Common myeloid progenitor, CD34-positive (primary cell): ENCODE measurements at places on chromosomes 12 and 14.

DNA sequence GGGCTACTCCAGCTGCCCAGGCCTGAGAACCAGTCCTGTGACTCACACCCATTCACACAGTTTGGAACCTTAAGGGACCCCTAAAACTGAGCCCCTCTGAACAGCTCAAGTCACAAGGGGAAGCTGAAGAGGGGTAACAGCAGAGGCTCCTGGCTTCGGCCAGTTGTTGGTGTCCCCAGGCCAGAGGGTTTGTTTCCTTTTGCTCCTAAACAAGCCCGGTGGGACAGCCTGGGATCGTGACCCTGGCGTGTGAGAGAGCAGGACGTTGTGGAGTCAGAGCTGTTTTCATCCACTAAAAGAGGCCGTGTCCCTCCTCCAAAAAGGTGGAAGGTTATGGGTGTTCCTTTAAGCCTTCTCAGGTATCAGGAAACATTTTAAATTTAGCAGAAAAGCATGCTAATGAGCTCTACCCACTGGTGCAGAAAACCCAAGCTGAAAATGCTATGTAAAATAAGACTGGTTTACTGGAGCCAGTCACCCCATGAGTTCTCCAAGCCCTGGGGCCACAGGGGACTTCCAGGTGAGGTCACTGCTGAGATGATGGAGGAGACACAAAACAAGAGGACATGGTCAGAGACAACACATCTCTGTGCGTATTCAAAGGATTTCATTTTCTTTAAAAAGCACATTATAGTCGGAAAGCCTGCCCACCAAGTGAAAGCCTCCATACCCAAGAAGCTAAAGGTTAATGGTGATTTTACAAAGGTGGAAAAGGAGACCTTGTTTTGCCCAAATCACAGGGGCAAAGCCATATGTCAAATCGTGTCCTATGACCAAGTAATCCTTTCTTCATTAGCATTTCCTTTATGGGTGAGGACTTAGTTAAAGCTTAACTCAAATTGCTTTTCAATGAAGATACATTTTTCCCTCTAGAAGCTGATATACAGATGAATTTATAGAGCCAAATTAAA, 14.1 kb downstream of the PRKAB1 start:
- no peak for DNase-seq

- no peak for DNase-seq
These were observed 60.8 kb downstream of the NDUFA12 start for GRCh38 chr12:94942663-94943062.

DNA sequence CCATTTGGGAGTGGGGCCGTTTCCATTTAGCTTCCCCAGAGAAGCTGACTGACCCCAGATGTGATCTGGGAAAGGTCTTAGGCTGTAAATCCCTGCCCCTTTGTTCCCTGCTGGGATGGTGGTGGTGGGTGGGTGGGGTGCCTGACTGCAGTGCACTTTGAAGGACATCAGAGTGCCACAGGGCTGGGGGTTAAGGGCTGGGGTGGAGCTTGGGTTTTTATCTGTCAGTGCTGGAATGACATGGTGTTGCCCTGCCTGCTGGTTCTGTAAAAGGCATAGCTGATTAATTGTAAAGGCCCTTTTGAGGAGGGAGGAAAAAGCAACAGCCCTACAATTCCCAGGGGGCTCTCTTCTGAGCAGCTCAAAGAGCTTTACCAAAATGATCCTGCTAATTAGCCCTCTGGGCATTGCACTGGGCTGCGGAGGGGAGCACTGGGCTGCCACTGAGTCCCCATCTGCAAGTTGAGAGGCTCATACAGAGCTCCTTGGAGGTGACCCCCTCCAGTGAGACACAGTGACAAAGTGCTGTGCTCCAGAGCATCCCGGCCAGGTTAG, 21.1 kb downstream of the PLEKHG3 start:
- DNase-seq = no peak

DNA sequence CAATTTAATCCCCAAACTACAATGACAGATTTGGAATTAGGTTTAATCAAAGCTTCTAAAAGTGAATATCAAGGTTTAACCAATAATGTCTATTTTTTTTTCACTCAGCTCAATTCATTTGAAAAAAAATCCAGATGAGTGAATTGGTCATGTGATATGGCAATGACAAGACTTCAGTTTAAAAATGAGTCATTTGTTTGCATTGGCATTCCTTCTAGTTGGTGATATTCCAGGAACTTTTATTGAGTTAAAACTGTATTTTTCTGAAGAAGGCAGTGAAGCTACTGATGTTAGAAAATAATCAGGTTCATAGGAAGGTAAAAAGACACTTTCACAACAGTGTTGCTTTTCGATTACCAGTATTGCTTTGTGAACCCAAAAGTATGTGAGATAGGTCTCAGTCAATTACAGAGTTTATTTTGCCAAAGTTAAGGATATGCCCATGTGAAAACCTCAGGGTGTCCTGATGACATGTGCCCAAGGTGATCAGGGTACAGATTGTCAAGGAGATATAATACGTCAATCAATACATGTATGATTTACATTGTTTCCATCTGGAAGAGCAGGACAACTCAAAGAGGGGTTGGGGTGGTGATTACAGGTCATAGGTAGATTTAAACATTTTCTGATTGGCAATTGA, 1214.9 kb downstream of the GALC start:
- no peak for DNase-seq

DNA sequence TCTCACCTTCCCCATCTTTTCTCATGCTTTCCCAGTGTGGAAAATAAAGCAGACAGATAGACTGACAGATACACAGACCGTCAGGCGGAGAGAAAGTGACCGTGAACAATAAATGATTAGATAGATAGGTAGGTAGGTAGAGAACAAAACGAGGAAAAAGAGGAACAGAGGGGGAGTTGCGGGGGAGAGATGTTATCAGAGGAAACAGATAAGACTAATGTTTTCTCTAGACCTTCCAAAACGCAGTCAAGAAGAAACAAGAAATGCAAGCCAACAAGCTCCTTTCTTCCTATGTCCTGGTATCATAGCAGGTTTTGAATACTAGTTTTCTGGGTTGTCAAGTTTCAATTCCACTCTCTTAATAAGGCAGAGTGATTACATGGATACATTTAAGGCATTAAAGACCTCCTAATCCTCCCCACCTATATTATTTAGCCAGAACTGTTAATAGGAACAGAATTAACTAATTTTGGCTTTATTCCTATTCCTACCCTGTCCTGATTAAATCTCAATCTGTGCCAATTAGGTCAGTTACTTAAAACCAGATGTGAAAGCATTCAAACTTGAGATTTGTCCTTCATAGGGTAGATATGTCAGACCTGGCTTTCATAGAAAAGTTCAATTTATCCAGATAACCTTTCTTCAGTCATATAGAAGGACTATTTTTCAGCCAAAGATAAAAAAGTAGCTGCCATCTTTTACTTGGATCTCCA, 89.0 kb upstream of the PTPRR start:
- peak; percentile 35 for DNase-seq

DNA sequence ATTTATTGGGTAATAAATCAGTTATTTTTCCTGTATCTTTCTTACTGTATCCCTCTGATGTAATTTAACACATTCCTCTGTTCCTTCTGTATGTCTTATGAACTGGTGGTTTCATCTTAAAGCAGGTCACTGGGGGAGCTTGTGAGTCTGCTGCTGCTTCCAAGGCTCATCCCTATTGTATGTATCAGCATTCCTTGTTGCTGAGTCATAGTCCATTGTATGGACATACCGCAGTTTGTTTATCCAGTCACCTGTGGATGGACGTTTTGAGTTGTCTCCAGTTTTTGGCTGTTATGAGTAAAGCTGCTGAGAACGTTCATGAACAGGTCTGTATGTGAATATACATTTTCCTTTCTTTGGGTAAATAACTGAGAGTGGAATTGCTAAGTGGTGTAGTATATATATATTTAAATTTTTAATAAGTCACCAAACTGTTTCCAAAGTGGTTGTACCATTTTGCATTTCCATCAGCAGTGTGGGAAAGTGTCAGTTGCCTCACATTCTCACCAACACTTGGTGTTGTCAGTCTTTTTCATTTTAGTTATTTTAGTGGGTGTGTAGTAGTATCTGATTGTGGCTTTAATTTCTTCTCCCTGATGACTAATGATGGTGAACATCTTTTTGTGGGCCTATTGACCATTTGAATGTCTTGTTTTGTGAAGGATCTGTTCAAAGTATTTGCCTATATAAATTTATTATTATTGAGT, 82.7 kb downstream of the BEGAIN start:
- DNase-seq = no peak

DNA sequence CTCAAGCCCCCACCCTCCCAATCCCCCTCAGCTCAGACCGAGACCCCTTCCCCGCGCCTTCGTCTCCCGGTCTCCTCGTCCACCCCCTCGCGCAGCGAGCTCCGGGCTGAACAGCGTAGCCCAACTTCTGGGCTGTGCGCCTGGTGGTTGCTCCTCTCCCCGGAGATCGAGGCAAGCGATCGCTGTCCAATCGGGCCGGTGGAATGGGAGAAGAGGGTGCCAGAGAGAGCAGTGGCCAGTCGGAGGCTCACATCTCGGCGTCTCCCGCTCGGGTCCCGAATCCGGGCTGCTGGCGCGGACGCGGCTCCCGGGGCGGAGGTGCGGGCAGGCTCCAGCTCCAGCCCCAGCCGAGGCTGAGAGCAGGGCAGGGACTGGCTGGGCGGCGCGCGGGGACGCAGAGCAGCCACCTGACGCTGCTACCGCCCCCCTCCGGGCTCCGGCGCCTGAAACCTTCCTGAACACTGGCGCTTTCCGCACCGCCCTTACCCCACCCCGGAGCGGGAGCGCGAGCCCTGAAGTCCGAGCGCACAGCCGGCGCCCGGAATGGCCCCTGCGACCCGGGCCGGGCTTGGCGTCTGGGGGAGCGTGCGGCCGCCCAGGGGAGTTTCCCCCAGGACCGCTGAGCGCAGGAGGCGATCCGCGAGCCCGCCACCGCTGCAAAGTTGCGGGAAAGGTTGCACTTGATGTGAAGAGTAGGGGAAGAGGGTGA, 508 bp upstream of the KCNH5 start:
- DNase-seq = peak; percentile 15

DNA sequence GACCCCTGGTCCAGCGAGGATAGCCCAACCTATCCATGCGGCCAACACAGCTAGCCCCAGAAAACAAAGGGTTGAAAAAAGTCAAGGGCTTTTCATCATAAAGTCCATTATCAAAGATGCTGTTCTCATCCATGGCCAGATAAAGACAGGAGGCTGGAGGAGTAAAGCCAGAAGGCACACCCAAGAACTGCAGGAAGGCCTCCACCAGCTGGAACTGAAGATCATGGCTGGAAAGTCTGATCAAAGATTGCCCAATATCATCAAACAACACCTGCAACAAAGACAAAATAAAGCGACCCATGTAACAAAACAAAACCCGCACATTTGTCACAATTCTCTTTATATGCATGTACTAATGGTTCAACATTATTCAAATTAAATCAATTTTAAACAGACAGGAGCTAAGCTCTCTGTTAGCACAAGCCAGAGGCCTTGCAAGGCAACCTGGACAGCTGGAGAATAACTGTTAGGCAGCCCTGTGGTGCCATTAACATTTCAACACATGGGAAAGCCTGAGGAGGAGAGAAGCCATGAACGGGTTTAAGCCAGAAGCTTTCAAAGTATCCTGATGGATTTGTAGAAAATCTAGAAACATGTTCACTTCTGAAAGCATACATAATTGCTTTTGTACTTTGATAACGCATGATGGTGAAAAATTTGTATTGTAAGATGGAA, 34.1 kb downstream of the PSMC1 start:
- no peak for DNase-seq

DNA sequence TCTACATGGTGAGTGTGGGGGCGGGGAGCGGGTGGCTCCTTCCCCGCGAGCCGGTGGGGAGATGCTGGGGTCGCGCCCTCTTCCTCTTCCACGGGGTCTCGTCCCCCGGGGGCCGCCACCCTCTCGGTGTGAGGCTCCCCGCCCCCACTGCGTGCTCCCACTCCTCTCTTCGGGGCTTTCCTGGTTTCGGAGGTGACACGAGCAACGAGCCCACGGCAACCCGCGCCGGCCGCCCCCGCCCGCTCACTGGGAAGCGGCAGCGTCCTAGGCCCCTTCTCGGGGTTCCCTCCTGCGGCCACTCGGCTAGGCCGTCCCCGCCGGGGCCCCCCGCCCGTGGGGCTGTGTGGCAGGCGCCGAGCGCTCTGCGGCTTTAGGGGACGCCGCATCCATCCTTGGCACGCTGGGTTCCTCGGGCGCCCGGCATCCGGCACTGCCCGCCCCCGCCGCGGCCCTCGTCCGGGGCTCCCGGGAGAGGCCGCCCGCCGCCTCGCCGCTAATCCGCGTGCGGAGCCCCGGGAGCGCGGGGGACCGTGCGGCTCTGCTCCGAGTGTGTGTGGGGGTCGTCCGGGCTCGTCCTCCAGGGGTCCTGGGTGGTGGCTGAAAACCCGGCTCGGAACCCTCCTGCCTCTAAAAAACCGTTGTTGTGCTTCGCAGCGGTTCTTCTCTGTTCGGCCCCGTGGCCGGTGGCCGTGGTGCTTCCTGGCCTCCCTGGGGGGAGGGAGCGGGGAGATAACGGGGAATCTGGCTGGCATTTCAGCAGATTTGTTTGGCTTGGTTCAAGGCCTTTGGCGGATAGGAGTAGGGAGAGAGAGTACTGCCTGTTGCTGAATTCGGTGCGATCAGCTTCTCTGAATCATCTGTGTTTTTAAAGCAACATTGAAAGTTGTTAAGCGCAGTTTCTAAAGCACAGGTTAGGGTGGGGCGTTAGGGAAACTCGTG, 1.0 kb downstream of the PCNX1 start:
- DNase-seq = peak; percentile 52

GRCh38 chr12:48946943-48947342, 10.3 kb downstream of the ARF3 start:
- no peak for DNase-seq

GRCh38 chr12:106276032-106276740, 26.3 kb upstream of the TCP11L2 start:
- no peak for DNase-seq

GRCh38 chr14:26597071-26597588, 703 bp downstream of the NOVA1 start:
- peak; percentile 19 for DNase-seq

- DNase-seq = no peak
These were observed 30.6 kb downstream of the PPFIBP1 start for GRCh38 chr12:27554421-27555186.

DNA sequence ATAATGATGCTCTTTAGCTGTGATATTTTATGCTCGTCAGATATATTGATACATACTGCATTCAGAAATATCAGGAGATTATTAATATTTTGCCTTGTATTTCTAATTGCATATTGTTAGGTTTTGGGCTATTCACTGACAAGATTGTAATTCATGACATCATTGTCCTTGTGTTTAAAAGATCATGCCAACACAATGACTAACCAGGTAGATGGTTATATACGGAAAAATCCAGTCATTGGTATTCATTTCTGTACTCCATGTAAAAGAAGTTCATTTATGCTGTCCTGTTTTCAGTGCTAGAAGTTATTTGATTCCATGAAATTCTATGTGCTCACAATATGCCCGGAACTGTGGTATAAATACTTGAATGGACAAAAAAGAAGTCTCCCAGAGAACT, 107.5 kb downstream of the KITLG start:
- DNase-seq = no peak

GRCh38 chr14:87896393-87897380, 96.3 kb downstream of the GALC start:
- DNase-seq = peak; percentile 34

DNA sequence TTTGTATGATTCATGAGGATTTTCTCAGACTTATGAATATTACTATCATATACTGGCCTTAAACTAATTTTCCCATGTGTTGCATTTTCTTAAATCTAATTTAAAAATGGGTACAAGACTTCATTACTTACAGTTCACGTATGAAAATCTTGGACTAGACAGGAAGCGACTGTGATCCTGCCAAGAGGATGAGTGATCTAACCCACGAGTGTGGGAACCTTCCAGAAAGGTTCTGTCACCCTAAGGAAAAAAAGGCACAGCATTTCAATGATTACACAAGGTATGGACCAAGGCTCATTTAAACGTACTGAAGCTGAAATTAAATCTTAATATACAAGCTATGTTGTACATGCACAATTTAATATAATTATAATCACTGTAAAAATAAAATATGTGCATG, 293.5 kb upstream of the DIO2 start:
- DNase-seq = no peak
